Activated CD8-positive, alpha-beta memory T cell treated with anti-CD3 and anti-CD28 coated beads, Interleukin-2, amount 10 ng/mL, durations not matched to agents 7 days and 5 days (primary cell): ENCODE measurements at places on chromosomes 12 and 14. TPM values are rescaled to one million over a fixed set of nuclear protein-coding genes. Genes with fewer than 3 reads are reported as not detected.

- no peak for DNase-seq
These were observed 34.2 kb upstream of the STRN3 start for GRCh38 chr14:31060253-31060875.

DNA sequence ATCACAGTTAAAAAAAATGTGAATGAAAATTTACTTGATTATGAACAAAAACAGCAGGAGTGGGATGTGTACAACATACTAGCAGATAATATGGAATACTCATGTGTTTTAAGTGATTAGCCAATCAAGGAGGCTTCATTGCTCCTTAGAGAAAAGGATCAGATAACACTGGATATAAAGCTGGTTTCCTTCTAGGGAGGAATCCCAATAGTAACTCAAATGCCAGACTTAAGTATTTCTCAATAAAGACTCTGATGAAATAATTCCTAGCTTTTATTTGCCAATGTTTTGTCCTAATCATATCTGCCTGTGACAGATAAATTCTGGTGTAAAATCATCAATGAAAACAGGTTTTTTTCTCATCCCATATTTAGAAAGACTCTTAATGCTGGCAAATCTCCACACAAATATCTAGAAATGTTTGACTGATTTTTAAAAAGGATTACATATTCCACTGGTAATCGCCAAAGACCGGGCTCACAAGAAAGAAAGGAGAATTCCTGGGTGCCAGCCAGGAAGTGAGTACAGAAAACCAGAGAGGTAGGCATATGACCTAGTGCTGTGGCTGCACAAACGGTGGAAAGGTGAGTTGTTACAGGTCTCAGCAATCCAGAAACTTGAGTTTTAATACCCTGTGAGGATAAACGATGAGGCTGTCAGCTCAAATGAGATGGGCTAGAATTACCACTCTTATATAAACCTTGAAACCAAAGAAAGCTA, 108.6 kb upstream of the TTC7B start:
- DNase-seq, result no peak

DNA sequence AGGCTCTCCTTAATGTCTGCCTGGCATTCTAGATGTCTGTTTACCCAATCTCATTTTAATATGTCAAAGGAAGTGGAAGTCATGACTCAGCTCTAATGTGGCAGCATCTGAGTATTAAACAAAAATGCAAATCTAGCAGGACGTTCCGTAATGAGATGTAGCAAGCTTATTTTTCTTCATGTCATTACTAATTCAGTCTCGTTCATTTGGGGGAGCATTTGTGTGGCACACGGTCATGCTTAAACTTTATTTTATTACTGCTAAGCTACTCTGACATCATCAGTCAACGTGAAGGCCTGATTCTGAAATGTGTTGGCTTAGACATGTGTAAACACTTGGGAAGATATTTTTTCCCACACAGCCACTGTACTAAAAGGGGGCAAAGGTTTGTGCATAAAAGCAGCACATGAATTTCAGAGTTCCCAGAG, 326.7 kb upstream of the TMPO start:
- no peak for DNase-seq

DNA sequence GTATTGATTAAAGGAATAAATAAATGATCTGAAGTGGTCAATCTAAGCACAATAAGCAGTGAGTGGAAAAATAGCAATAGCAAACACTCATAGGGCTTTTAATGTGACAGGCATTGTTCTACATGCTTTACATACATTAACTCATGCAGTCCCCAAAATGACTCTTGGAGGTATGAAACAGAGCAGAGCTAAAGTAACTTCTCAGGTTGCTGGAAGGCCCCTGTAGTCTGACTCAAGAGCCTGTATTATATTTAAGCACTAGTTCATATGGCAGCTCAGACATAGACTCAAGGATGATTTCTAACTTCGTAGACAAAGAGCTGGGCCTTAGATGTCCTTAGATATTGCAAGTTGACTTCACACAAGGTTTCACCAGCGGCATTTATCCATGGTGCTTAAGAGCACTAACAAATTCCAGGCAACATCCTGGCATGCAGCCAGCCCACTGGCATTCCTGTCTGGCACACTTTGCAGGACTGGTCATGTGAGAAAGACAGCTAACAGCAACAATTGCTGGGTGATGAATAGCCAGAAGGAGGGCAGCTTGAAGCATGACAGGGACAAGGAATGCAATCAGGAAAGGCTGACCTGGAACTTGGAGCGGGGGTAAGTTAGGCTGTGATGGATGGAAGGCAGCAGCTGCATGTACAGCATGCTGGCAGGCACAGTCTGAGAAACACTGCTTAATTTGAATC, 22.9 kb upstream of the KTN1 start:
- no peak for DNase-seq

DNA sequence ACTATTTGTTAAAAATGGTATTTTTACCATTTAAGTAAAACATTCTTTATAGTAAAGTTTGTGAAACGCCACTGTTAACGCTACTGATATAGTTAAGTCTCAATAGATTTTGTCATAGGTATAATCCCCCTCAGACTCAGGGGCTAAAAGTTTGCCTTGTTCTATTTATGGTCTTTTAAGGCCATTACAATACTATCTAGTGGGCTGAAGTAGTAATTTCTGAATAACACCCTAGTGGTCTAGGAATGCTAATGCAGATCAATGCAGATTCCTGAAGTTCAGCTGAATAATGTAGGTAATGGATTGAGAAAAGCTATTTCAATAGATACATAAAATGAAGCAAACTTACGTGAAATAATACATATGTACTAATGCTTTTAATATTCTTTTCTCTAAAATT, 989.3 kb upstream of the NOVA1 start:
- no peak for DNase-seq

DNA sequence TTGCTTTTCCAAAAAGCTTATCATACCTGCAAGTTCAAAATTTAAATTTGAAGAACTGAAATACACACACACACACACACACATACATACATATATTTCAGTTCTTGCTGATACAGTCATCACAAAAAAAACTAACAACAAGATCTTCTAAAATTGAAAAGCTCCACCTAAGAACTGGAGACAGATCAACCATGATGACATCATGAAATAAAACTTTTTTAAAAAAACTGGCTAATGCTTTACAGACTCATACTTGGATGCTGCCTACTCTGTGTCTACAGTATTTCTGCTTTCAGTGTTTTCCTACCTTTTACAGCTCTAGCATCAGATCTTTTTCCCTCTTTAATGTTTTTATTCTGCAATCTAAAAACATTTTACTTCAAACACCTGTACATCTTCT, 261.4 kb downstream of the DIO2 start:
- no peak for DNase-seq

DNA sequence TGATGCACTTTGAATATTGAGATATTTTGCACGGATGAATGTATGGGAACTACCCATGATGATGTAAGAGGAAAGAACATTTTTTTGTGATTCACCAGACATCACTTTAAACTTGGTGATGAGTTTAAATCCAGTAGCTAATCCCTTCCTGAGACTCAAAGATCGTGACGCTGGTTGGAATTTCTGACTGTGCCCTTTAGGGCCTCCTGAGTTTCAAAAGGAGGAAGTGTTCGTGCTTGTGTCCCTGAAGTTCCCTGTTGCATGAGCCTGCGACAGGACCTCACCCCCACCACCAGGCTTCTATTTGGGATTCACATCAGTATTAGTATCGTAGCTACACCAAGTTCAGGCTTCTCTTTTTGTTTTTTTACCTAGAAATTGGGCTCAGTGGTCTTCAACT, 18.6 kb upstream of the RIN3 start:
- DNase-seq, result no peak

DNA sequence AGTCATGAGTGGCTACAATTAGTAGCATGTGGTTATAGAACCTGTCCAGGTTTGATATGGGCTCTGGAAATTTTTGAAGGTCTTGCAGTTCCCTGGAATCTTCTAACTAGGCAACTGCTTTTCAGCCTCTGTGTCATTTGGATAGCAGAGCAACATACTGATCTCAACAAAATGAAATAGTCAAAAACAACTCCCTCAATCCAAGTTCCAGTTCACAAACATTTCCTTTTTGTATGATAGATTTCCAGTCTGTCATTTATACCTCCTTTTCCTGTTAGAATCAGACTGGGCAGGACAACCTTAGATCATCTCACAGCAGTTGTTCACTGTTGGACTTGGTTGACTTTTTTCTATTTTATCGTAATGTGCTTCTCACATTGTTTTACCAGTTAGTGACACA, 442.1 kb upstream of the PDE3A start:
- DNase-seq, result no peak

DNA sequence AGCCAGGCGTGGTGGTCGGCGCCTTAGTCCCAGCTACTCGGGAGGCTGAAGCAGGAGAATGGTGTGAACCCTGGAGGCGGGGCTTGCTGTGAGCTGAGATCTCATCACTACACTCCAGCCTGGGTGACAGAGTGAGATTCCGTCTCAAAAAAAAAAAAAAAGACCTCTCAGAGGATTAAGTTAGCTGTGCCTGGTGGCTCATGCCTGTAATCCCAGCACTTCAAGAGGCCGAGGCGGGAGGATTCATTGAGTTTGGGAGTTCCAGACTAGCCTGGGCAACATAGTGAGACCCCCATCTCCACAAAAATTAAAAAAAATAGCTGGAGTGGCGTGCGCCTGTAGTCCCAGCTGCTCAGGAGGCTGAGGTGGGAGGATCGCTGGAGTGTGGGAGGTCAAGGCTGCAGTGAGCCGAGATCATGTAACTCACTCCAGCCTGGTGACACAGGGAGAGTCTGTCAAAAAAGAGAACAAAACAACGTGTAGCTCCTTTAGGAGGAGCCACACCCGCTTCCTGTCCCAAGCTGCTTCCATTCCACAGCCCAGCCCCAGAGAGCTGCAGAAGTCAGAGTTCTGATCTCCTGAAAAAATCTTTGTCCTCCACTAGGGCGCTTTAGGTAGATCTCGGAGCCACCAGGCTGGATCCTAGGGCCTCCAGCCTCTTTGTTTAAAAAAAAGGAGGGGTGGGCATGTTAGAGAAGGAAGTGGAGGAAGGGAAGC, 11.5 kb upstream of the ULK1 start:
- no peak for DNase-seq

DNA sequence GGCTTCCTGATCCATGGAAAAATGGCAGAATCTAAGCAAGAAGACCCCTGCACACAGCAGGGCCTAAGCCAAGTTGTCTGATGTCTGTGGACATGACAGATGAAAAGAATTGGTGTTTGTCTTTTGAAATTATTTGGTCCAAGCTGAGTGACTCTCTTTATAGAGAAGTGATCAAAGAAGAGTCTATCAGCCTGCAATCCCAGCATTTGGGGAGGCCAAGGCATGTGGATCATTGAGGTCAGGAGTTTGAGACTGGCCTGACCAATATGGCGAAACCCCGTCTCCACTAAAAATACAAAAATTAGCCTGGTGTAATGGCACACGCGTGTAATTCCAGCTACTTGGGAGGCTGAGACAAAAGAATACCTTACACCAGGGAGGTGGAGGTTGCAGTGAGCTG, 64.8 kb upstream of the TUNAR start:
- no peak for DNase-seq

DNA sequence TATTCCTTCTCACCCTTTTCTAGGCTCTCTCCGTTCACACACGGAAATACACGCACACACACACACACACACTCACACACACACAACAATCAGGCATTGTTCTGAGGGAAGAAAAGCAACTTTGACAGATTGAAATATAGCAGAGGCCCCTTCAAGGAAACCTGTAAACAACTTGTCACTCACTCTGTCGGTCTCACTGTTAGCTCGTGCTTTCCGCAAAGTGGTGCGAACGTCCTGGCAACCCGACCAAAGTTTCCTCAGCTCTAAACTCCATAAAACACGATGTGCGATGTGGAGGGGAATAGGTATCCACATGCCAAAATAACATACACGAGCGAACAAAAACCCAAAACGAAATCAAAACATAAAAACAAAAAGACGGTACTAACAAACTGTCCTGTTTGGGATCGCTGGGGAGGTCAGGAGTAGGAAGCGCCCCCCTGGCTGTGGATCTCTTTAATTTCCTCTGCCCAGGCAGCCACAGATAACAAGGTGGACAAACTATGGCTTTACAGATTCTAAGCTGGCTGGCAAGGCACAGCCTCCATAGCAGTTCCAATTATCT, 822 bp upstream of the SOX5 start:
- no peak for DNase-seq

- no peak for DNase-seq
These were observed 124.6 kb downstream of the ERC1 start for GRCh38 chr12:1115484-1116231.

DNA sequence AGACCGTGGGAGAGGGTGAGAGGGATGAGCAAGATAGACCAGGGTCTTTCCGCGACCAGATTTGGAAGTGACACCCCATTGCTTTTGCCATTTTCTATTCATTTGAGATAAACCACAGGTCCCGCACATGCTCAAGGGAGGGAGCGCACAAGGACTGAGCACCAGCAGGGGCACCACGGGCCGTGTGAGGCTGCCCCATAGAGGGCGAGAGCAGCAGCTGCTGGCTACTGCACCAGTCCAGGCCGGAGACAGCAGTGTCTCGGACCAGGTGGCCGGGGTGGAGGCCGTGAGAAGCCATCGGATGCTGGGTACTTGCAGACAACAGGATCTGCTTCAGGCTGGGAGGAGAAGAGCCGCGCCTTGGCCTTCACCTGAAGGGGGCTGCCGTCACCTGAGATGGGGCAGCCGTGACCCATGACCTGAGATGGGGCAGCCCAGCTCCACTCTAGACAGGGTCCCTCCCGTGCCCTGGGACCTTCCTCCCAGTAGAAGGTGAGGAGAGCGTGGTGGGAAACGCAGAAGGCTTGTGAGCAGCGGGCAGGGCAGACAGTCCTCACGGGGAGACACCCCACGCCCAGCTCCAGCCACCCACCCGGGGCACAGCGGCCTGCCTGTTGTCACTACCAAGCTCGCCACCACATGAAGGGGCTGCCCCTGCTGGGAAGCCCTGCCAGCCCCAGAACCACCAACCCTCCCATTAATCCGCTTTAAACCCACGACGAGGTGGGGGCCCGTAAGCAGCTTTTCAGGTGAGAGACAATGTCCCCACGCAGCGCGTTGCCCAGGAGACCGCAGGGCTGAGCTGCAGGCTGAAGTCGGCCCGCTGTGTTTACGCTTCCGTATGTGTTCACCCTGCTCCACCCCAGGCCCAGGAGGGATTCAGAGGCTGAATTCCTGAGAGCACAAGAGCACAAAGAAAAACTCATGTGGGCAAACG, 61.7 kb upstream of the FBRSL1 start:
- no peak for DNase-seq

- no peak for DNase-seq
These were observed 160.7 kb downstream of the MED13L start for GRCh38 chr12:116116650-116117424.

- DNase-seq, result no peak
These were observed 20.5 kb upstream of the DUSP6 start for GRCh38 chr12:89372584-89373370.

The NGB gene
- not detected for total RNA-seq

The DCN gene
- not detected for total RNA-seq

The KRT85 gene
- not detected for total RNA-seq

The MSI1 gene
- total RNA-seq, result 0.07 TPM

The FBXO34 gene
- 22.1 TPM for total RNA-seq

The NRXN3 gene
- not detected for total RNA-seq

The G2E3 gene
- total RNA-seq, result 37.7 TPM

The LRRK2 gene
- 0.23 TPM for total RNA-seq

The DNAJC22 gene
- total RNA-seq, result 0.05 TPM

The BCL11B gene
- 53.0 TPM for total RNA-seq

The RAB3IP gene
- total RNA-seq, result 19.3 TPM

The VWF gene
- total RNA-seq, result 0.02 TPM

The AGAP2 gene
- total RNA-seq, result 70.7 TPM
